IMR-90 (cell line): ENCODE measurements at places on chromosomes 12 and 14. TPM values are rescaled to one million over a fixed set of nuclear protein-coding genes. Genes with fewer than 3 reads are reported as not detected.

DNA sequence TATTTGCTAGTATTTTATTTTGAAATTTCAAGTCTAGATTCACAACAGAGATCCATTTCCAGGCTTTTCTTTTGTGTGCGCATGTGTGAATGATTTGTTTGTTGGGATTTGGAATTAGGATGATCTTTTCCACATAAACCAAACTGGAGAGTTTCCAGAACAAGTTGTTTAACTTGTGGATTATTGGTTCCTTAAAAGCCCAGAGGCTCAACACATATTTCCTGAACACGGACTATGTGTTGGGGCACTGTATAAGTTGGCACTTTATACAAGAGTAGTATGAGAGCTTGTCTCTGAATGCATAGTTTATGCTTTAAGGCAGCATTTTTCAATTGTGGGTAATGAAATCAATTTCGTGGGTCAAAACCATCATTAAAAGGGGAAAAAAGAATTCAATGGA, 67.3 kb upstream of the FUT8 start:
- H3K36me3 ChIP-seq, result no peaks in the 10 kb centered on the region
- no peak overlapping the region for H3K27ac ChIP-seq
- no peak for DNase-seq
- H3K4me1 ChIP-seq, result peaks cover 3% of the 10 kb centered on the region; the same call in 1 of the 2 replicates
- H3K27me3 ChIP-seq, result no peaks in the 10 kb centered on the region
- no peak overlapping the region for H3K4me3 ChIP-seq

The ASIC1 gene
- 1.4 and 1.6 TPM in 2 replicates for total RNA-seq

DNA sequence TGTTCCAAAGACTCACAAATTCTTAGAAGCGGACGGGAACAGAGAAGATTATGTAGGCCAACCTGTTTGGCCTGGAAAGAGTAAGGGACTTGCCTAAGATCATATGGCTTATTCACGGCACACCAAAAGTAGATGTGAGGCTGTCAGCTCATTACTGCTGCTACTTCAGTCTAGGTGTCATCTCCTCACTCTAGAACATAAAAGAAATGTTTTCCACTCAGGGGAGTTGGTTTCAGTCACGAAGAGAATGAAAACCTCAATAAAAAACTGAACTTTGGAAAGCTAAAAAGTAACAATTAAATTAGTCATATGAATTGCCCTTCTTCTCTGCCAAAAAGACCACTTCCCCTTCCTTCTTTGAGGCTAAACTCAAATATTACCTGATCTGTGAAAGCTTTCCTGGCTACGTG, 658 bp upstream of the CEP128 start:
- H3K27me3 ChIP-seq, result no peaks in the 10 kb centered on the region
- no peaks in the 10 kb centered on the region; the same call in 1 of the 2 replicates for H3K4me1 ChIP-seq
- H3K36me3 ChIP-seq, result no peaks in the 10 kb centered on the region
- peak overlapping the region; percentile 76; the same call in 1 of the 2 replicates for H3K27ac ChIP-seq

DNA sequence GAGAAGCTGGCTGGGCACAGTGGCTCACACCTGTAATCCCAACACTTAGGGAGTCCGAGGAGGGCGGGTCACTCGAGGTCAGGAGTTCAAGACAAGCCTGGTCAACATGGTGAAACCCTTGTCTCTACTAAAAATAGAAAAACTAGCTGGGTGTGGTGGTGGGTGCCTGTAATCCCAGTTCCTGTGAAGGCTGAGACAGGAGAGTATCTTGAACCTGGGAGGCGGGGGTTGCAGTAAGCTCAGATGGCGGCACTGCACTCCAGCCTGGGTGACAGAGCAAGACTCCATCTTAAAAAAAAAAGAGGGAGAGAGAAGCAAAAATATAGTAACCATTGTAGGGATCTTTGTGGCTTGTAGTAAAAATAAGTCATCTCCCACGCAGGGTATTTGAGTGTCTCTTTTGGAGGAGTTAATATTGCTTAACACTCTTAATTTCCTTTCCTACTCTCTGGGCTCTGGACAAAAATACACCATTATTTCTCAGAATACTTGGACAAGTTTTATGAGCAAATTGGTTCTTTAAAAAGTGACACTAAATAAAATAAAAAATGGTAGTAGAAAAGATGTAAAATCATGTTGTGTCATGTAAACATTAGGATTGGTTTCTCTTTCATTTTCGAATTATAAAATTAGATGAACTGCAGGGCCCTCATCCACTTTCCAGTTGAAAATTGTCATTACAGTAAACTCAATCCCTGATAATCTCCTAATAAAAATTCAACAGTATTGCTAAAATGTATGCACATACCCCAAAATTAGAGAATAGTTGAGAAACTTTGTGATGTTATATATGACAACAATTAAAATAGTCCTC, 61.1 kb upstream of the C12orf71 start:
- DNase-seq, result no peak
- no peak overlapping the region for H3K4me3 ChIP-seq

DNA sequence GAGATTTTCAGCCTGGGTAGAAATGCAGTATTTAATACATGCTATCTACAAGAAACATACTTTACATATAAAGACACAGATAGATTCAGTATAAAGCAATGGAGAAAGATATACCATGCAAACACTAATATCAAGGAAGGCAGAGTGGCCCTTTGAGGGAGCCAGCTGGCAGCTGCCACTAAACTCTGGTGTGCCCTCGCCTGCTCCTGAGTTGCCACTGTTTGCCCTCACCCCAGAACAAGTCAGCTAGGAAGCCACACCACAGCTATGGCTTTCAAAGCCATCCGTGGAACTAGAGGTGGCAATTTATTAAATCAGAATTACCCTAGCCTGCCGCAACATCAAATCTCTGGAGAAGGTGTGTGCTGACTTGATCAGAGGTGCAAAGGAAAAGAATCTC, 18.3 kb downstream of the PXN start:
- peak overlapping the region; percentile 48; the same call in 1 of the 2 replicates for H3K27ac ChIP-seq
- no peak for DNase-seq
- no peak overlapping the region for H3K4me3 ChIP-seq
- peaks cover 43% of the 10 kb centered on the region for H3K4me1 ChIP-seq
- H3K27me3 ChIP-seq, result no peaks in the 10 kb centered on the region
